Epithelial cell of esophagus (primary cell): ENCODE measurements at places on chromosomes 3 and 15.

DNA sequence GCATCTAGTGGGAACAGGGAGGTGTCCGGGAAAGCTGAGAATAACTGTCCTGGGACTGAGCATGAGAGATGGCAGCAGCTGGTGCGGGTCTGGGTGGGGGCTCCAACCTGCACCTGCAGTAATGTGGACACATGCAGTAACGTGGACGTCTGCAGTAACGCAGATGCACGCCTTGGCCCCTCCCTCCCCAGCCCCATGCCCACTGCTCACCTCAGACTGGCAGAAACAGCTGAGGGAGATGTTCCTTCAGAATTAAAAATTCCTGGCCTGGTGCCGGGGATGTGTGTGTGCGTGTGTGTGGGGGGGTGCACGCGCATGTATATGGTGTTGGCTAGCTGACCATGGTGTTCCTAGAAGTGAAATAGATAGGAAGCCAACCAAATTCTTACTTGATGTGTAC, 86.7 kb upstream of the OXTR start:
- DNase-seq = no peak

GRCh38 chr3:16245609-16246008, 19.1 kb downstream of the DPH3 start:
- no peak for DNase-seq

DNA sequence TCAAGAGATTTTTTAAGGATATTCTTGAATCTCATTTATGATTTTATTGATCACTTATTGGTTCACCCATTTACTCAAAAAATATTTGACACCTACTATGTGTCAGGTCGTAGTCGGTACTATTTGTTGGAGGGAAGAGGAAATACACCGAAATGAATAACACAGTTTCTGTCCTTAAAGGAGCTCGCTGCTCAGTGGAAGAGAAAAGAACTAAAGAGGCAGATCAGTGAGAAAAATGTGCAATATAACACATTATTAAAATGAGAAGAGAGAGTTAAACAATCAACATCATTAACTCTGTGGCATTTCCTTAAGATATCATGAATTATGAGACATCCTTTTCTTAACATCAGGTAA, 56.1 kb upstream of the ADAMTS9 start:
- no peak for DNase-seq

DNA sequence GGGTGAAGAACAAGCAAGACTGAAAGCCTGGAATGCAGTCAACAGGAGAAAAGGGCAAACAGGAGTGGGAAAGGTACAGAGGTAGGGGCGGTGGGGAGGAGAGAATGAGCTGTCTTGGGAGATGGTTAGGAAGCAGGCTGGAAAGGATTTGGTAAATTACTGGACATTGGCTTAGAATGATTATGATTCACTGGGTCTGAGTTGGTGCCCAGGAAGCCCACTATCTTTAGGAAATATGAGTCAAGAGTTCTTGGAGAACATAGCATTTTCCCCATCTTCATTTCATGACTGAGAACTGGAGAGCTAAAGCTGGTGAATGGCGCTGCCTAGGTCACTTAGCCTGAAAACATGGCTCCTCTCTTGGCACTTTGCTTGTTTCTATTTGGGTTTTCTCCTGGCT, 74.7 kb upstream of the C3orf80 start:
- no peak for DNase-seq

DNA sequence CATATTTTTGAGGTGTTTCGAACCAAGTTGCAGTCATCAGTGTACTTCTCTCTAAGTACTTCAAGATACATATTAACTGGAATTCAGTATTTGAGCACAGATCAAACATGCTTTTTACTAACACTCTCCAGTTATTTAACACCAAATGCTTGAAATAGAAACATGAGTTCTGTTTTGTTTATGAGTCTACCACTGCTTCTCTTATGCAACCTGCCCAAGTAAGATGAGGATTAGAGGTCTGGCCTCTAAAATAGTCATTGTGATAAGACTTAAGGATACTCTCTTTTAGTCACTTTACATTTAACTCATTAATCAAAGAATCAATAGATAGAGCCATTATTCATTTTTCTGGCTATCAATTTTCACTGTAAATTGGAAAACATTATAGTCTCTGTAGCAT, 156.2 kb upstream of the THRB start:
- DNase-seq = no peak
